ENCODE measurements at places on chromosomes 1 and 21.

DNA sequence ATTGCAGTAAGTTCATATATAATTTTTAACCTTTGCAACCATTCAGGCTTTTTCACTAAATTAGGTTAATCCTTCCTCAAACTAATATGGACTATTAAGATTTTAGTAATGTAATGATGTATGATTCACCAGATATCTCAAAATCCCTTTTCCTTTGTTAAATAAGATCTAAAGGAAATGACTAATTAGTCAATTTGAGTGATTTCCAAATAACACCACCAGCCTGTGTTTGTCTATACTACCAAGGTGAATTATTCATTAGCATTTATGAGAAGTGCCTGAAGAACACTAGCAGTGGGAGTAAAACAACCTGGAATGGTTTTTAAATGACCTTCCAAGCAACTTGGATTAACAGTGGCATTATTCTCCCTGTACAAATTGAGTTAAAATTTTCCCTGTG is 670.6 kb upstream of the PKN2 start:
- no peak for DNase-seq

GRCh38 chr1:163610486-163610885 is 288.7 kb downstream of the NUF2 start:
- no peak for DNase-seq

- DNase-seq: no peak
Measured at GRCh38 chr1:235939480-235939775, 72.7 kb upstream of the LYST start.

DNA sequence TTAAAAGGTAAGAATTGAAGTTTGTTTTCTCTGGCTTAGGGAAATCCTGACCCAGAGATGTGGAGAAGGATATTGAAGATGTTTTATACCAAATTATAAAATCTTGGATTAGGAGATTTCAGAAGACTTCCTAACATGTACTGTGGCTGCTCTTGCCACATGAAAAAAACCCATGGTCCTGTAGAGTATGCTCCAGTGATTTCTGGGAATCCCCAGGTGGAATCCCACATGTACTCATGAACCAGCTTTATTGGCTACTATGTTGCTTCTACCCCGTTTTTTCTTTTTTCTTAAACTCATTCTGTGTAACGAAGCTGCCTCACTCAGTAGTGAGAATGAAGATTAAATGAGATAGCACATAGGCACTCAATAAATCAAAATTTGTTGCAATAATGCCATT is 132.7 kb upstream of the SGIP1 start:
- DNase-seq: no peak

DNA sequence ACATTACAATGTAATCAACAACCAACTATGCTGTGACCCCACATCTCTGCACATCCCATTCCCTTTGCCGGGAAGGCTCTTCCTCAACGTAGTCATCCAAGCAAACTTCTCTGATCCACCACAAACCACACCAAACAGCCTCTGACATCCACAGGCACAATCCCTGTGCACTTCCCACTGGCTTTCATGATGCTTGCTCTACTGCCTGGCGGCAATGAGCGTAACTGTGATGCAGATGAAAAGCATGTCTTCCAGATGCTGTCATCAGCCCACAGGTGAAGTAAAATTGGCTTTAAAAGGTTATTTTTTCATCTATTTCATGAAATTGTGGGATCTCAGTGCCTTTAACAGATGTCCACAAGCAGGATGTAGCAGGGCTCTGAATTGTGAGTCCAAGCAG is 635.2 kb downstream of the SMYD3 start:
- no peak for DNase-seq

DNA sequence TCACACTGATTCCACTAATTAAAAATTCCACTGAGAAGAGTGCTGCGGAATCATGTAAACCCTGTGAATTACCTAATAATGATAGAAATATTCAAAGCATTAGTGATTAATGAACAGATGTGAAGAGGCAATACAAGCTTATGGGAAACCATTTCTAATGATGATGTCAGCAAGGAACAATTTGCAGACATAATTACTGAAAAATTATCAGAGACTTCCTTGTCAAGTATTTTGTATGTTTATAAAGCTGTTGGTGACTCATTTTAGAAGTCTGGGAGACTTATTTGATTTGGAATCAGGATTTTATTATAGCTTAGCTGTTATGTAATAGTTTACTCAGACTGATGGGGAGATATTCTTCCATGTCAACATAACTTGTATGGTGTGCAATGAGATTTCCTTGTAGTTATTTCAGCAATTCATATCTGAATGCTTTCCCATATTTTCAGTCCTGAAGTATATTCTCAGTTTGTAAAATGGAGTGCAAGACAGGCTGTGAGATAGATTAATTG is 135.5 kb downstream of the TGFB2 start:
- DNase-seq: no peak

All from activated CD8-positive, alpha-beta memory T cell treated with anti-CD3 and anti-CD28 coated beads for 4 hours (primary cell).